ENCODE measurements at places on chromosomes 13 and 19.
A peak's percentile ranks its signal among the peaks of the same experiment; 100 is the strongest.

- DNase-seq: no peak
Measured at GRCh38 chr13:110471833-110472162, 89.7 kb downstream of the RAB20 start.

GRCh38 chr13:69616396-69616795 lies 491.2 kb upstream of the ATXN8OS start:
- no peak for DNase-seq

DNA sequence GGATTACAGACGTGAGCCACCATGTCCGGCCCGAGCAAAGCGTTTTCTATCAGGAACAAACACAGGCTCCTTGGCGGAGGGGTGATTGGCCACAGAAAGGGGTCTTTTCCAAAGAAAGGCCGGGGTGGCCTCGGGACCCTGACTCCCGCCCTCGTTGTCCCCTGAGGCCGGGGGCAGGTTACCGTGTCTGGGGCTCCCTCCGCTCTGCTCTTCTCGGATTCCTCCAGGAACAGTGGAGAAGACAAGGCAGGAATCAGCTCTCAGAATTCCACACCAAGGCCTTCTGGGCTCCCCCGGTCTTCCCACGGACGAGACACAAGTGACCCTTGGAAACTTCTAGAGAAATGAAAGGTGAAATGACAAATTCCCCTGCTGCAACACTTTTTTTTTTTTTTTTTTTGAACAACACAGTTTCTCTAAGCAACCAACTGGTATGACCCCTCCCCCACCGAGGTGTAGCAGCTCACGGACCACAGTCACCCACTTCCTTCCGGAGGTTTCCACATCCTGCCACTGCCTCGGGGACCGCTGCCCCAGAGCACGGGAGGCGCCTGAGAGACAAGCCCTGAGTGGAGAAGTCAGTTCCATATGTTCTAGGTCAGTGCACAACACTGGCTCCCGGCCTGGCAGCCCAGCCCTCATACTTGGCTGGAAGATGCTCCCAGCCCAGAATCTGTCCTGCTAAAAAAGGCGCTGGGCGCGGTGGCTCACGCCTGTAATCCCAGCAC lies 11.0 kb downstream of the MOB3A start:
- peak; percentile 92 for DNase-seq

GRCh38 chr13:40622761-40623160 lies 43.7 kb downstream of the FOXO1 start:
- no peak for DNase-seq

GRCh38 chr13:72462726-72463125 lies 264.7 kb downstream of the MZT1 start:
- DNase-seq: no peak

GRCh38 chr13:112509190-112509589 lies 78.8 kb downstream of the TUBGCP3 start:
- no peak for DNase-seq

DNA sequence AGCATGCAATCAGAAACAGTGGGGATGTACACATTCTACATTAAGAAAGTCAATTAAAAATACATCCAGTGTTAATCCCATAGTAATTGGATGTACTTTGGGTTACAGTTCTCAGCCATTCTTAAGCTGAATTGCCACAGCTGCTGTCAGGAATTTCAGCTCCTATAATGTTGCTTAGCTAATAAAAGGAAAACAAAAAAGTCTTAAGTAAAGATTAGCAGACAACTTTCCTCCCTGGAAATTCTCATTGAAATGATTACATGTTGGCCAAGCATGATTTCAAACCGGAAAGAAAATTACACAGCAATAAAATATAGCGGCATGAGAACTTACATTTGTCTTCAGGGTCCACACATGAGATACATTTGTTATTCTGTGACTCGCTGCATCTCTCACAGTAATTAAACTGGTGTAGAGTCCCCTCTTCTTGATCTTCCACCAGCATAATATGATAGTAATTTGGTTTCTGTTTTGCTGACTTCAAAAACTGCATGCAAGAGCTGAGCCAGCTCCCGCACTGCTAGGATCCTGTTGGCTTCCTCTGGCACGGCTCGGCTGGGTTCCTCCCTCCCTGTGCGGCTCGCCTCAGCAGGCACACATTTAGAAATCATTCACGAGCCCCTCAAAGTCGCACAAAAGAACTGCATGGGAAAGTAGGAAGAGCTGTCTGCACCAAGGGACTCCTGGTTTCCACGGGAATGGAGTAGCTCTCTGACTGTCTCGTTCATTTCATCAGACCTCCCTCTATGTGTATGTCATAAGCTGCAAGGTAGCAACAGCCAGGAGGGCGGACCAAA lies at the start of gene HTR2A:
HTR2A (minus strand) TSS at position 713 of the 797 bp plus-strand sequence. CDS start 1,147 bp downstream, outside the sequence.
- no peak for DNase-seq

DNA sequence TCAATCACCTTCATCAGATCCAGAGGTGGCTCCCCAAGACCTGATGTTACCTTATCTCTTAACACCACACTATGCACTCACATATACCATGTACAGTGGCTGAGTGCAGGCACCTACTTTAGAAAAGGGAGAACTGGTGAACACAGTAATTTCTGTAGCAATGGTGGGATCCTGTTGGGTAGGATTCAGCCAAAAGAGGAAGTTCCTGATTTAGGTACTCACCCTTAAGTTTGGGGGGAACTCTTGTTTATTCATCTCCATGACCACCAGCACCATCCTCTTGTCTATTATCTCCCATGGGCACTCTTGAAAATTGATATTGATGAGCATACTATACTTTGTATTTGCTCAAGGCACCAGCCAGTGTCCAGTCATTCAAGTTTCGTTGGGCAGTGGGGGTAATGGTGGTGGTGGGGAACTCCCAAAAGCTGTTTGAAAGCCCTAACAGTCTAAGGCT lies 324.4 kb downstream of the LMO7 start:
- no peak for DNase-seq

- DNase-seq: no peak
Measured at GRCh38 chr19:8494158-8494557, 8.3 kb downstream of the PRAM1 start.

GRCh38 chr13:66461021-66461420 lies 769.1 kb downstream of the PCDH9 start:
- DNase-seq: no peak

- DNase-seq: no peak
Measured at GRCh38 chr19:54691582-54692297, 29.0 kb downstream of the LILRB4 start.

- DNase-seq: no peak
Measured at GRCh38 chr13:57675526-57675925, 44.0 kb downstream of the PCDH17 start.

- DNase-seq: no peak
Measured at GRCh38 chr19:29022599-29022998, 190.4 kb downstream of the UQCRFS1 start.

DNA sequence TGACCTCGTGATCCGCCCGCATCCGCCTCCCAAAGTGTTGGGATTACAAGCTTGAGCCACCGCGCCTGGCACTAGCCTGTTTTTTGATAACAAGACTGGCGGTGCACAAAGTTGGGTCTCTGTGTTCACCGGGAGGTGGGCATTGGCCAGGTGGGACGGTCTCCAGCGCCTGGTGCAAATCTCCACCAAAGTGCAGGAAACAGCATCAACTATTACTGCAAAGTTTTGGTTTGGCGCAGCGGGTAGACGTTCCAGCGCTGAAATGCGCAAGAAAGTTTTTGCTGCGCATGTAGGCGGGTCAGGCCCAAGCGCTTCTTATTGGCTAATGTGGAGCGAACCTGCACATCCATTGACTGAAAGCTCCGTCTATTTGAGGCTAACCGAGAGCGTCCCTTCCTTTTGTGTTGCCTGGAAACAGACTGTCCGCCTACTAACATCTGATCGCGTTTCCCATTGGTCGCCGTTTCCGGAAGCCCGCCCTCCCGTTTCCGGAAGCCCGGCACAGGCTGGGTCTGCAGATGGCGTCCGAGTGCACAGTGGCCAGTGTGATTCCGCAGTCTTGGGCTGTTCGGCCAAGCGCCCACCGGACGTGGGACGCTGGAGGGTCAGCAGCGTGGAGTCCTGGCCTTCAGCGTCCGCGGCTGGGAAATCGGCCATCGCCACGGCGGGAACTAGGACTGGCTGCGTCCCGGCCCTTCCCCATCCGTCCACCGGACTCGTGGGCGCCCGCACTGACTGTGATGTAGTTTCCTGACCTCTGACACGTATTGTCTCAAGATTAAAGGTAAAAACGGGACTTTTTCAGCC lies 53.3 kb upstream of the ZNF527 start:
- peak; percentile 86 for DNase-seq

DNA sequence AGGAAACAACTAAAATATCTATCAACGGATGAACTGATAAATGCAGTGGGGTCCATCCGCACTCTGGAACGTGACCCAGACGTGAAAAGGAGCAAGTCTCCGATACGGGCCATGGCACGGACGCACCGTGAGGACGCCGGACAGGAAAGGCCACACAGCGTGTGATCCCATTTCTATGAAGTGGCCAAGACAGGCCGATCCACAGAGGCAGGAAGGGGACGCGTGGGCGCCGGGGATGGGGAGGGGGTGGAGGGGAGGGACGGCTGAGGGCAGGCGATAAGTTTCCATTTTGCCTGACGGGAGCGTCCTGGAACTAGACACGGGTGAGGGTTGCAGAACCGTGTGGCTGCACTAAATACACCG lies 13.8 kb downstream of the SHC2 start:
- no peak for DNase-seq

GRCh38 chr19:49859682-49860335 lies 7.6 kb downstream of the PNKP start:
- no peak for DNase-seq

DNA sequence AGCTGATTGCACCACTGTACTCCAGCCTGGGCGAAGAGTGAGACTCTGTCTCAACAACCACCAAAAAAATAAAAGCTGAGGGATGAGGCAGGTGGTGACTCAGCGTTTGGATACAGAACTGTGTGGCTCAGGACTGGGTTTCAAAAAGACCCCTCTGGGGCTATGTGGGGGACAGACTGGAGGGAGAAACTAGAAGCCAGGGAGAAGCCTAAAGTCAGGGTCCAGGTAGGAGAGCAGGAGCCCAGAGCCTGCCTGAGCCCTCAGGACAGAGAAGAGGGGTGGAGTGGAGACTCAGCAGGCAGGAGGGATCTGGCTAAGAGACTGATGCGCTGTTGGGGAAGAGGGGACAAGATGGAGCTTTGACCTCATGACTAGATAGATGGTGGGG lies 1.8 kb upstream of the CD37 start:
- no peak for DNase-seq

- no peak for DNase-seq
Measured at GRCh38 chr13:36907266-36907665, 12.8 kb downstream of the SMAD9 start.

- DNase-seq: no peak
Measured at GRCh38 chr13:36549755-36550154, 117.5 kb downstream of the CCNA1 start.

GRCh38 chr19:10113592-10113963 lies 2.1 kb downstream of the P2RY11 start:
- no peak for DNase-seq

GRCh38 chr13:83733293-83733692 lies 149.0 kb downstream of the SLITRK1 start:
- no peak for DNase-seq

DNA sequence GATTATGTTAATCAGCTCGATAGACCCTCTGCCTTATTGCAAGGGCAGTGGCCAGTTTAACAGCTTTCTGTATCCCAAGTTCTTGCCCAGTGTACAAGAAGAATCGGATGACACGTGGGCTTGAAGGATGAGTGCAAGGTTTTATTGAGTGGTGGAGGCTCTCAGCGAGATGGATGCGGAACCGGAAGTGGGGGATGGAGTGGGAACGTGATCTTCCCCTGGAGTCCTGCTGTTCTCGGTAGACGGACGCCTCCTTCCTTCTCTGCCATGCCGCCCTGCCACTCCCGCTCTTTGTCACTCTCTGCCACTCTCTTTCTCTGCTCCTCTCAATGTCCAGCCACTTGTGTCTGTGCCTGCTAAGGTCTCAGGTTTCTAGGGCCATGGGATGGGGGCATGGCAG lies 21.0 kb downstream of the RFXAP start:
- no peak for DNase-seq

DNA sequence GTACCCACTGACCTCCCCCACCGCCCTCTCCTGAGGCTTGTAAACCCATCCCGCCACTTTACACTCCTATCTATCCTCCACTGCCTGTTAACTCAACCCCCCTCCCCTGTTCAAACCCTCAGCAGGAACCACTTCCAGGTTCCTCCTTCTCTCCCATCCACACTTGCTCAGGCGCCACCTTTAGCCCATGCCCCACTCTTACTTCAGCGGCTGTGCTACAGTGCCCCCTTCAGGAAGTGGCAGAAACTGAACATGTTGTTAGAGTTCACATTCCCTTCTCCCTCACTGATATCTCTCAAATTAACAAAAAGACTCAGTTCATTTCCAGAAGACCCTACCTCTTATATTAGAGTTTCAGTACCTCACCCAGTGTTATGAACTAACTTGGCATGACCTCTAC lies 49.4 kb downstream of the ZNF91 start:
- no peak for DNase-seq

GRCh38 chr13:27194209-27194608 lies 22.6 kb upstream of the USP12 start:
- DNase-seq: no peak

GRCh38 chr19:5961969-5962945 lies 15.7 kb downstream of the RANBP3 start:
- no peak for DNase-seq

- no peak for DNase-seq
Measured at GRCh38 chr19:35990156-35990555, 4.8 kb upstream of the SDHAF1 start.

GRCh38 chr13:25177012-25177411 lies 4.9 kb upstream of the AMER2 start:
- no peak for DNase-seq

- DNase-seq: no peak
Measured at GRCh38 chr19:48959341-48960239, 4.9 kb downstream of the BAX start.

Measured in stimulated activated CD8-positive, alpha-beta memory T cell treated with anti-CD3 and anti-CD28 coated beads, Interleukin-4, amount 100 ng/mL, for 1 hour (primary cell).